ENCODE measurements at places on chromosomes 1 and 21.

GRCh38 chr1:30242722-30243457 lies 480.5 kb downstream of the MATN1 start:
- peak; percentile 47 for DNase-seq

DNA sequence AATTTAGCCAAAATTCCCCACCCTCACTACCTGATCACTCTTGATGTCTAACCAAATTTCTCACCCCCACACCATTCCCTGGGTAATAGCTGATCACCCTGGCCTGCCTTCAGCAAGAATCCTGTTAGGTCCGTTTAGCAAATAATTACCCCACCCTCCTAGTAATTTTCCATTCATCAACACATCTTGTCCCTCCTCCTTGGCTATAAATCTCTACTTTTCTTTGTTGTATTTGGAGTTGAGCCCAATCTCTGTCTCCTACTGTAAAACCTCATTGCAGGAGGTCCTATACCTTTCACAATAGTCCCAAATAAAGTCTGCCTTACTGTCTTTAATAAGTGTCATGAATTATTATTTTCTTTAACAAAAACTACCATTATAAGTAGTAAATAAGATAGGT lies 6.9 kb upstream of the PRKAA2 start:
- DNase-seq, result no peak

- DNase-seq, result no peak
These were observed 38.3 kb downstream of the ECE1 start for GRCh38 chr1:21251773-21252471.

GRCh38 chr1:229889031-229889517 lies 178.0 kb upstream of the GALNT2 start:
- no peak for DNase-seq

GRCh38 chr1:17061892-17062291 lies 8.1 kb upstream of the SDHB start:
- no peak for DNase-seq

- DNase-seq, result no peak
These were observed 19.2 kb downstream of the SYT6 start for GRCh38 chr1:114134518-114134917.

Measured in ELF-1 (cell line).